Mesothelial cell of epicardium (in vitro differentiated cells): ENCODE measurements at places on chromosomes 2 and 18.
A peak's percentile ranks its signal among the peaks of the same experiment; 100 is the strongest.

- peak; percentile 91 for DNase-seq
Observed at GRCh38 chr2:240913810-240914644, 7.9 kb downstream of the CROCC2 start.

DNA sequence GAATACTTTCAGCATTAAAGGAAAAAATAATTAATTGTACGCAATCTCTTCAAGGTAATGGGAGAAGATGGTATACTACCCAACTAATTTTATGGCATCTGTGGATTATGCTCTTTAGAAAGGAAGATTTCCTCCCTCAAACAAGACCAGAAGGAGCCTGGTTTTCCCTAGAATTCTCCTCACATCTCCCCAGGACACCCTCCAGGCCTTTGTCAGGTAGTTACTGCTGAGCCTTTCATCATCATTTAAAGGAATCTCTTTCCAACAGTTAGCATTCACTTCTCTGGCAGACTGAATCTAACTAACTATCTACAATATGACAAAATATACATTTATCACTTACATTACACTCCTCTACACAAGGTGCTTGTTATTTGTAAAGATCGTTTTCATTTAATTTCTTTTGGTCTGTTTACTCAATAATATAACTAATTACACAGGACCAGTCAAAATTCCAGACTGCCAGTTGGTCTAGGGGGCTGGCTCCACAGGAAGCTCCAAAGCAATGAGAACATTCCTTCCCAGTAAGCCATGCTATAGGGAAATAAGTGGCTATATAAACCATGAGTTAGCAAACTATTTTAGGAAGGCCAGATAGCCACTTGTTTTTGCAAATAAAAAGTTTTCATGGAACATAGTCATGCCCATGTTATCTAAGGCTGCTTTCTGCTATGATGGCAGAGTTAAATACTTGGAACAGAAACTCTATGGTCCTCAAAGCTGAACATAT is 19.1 kb downstream of the ZNF24 start:
- DNase-seq: no peak

DNA sequence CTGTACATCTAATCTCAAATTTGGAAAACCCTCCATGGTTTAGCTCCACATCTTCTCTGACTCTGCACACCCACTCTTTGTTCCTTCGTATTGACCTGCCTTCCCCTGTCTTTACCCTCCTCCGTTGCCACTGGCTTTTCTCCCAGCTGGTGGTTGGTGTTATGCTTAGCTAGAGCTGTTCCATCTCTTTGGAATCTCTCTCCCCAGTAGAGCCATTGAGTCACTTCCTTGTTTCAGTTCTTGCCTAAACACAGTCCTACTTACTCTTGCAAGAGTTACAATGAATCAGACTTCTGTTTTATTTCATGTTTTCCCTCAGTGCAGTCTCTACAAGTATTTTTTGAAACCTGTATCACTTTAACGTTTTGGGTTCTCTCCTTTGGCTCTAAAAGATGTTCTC is 263.9 kb downstream of the LTBP1 start:
- no peak for DNase-seq

DNA sequence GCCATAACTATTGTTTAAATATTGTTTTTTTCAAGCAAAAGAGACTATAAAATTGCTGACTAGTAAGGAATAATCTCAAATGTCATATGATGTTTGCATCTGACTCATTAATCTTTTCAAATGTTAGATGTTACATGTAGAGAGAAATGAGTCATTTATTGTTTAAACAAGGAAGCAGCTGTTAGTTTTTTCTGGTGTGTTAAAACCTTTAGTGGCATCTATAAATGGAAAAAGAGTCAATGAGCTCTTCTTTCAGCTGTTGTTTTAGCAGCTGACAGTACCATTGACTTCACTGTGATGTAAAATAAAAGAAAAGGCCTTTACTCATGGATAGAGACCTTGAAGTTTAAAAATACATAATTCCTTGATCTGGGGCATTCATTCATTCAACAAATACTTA is 1.8 kb upstream of the KLHL41 start:
- DNase-seq: no peak

GRCh38 chr18:23883277-23883790 is 131.2 kb upstream of the TTC39C start:
- no peak for DNase-seq

DNA sequence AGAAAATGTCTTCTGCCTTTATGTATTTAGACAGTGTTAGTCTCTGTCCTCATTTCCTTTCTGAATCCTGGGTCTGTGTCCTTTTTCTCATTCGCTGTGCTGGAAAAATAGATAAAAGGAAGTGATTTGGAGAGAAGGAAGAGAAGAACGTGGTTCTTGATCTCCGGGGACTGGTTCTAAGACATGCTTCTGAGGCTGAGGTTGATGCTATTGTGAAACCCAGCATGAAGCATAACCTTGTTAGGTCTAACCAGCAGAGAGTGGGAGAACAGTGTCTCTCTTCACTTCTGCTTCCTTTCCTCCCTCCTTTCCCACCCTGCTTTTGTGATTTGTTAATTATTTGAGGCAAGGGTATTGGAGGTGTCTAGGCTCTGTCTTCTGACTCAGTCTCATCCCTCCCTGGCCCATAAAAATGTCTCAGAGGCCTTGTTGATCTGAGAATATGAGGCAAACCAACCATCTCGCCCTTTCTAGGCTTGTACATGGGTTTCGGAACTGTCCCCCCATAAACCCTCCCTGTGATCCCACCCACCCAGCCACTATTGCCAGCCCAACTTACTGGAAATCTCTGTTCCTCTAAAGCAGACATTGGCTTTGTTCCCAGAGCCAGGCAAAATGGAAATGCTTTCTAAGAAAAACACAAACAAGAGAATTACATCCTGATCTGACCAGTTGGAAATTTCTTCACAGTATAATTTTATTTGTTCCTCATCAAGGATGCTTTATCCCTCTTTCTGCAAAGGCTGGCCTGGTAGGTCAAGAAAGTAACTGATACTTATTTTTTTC is 360.6 kb upstream of the TNP1 start:
- no peak for DNase-seq

GRCh38 chr18:23314672-23315071 is 138.4 kb upstream of the RIOK3 start:
- DNase-seq: no peak

- DNase-seq: no peak
Observed at GRCh38 chr2:11534071-11534745, 363 bp downstream of the GREB1 start.

DNA sequence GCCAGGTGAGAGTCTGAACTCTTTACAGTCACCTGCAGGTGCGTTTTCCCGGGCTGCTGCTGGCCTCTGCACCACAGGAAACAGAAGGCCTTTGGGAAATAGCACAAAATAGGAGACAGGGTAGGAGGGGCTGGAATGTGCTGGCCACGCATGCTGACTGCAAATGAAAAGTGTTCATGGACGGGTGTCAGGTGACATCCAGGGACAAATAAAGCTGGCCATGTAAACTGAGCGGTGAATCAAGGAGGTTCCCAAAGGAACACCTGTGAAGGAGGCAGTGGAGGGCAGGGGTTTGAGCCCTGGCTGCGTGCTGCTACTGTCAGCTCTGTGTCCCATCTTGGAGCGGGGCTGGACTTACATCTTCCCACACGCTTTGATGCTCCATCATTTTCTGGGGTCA is 42.4 kb upstream of the GBX2 start:
- no peak for DNase-seq

DNA sequence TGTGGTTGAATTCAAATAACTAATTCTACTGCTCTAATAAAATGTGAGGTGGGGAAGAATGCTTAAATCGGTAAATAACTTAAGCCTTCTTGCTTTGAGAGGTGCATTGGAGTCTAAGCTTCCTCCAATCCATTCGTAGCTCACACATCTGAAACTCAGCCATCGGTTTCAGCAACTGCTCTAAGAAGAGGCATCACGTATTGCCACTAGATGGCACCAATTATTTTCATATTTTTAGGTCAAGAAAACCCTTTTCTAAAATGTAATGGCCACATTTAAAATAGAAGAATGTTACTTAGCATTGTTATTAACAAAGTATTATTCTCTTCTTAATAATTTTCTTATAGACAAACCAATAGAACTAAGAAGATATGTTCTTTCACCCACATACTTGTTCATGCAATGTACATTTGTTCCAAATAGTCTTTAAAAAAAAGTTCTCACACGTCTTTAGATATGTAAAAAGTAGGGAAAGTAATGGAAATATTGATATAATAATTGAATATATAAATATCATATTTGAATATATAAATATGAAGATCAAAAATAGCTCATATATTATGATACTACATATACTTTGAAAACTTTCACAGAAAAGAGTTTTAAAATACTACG is 229.8 kb downstream of the CCDC178 start:
- DNase-seq: no peak

DNA sequence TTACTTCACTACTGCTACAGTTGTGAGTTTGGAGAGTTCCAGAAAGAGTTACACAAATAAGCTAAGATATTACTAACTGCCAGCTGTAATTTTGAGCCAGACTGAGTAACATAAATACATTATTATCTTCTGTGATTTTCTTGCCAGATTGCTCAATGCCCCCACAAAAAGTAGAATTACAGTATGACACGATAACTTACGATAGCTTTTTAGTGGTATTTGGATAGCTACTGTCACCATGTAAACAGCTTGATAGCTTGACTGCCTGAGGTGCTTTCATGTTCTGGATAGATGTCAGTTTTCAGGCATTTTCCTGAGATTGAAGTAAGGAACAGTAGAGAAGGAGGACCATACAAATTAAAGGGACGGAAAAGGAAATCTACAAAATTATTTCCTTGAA is 533.3 kb downstream of the SOCS6 start:
- DNase-seq: no peak

- no peak for DNase-seq
Observed at GRCh38 chr2:211367711-211368110, 811.3 kb downstream of the CPS1 start.
